ENCODE measurements at places on chromosomes 5 and 9.

DNA sequence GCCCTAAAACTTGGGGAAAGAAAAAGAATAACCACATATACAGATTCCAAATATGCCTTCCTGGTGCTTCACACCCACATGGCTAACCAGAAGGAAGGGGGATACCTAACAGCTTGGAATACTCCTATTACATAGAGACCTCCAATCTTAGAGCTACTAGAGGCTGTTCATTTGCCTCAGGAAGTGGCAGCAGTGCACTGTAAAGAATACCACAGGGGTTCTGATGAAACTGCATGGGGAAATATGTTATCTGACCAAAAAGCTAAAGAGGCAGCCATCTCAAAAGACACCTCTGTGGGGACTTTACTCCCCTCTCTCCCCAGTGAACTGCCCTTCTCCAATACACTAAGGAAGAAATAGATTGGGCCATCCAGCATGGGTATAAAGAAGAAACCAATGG is 66.4 kb downstream of the CDKN2A start:
- DNase-seq: no peak

- no peak for DNase-seq
These were observed 4.6 kb upstream of the HMHB1 start for GRCh38 chr5:143807401-143807800.

DNA sequence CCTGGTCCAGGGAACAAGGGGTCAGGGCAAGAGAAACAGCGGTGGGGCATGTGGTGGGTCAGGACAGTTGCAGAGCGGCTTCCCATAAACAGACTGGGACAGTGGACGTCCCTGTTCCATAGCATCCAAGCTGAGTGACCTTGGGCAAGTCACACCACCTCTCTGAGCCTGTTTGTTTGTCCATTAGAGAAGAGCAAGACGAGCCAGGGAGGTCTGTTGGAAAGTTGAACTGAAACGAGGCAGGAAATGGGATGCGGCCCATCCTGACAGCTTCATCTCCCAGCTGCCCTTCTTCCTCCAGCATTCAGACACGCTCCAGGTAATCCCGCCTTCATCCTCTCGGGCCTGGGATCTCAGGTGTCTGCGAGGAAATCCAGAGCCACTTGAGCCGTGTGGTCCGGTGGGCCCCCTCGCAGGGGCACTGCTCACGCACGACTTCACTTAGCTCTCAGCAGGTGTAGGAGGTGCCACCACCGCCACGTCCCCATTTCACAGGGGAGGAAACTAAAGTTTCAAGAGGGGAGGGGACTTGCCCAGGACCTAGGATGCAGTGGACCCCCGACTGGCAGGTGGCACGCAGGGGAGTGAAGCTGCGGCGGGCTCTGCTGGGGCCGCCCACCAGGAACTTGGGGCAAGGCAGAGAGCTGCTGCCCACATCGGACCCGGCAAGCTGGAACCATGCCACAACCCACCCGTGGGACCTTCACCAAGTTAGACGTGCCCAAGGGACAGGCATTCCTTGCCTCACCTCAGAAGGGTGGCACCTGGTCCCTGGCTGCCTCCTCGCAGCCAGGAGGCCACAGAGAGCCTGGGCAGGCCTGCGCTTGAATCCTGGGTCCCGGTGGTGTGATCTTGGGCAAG is 13.0 kb downstream of the PTGES2 start:
- DNase-seq: no peak

- DNase-seq: no peak
These were observed 201.5 kb downstream of the C9orf50 start for GRCh38 chr9:129419382-129419899.

DNA sequence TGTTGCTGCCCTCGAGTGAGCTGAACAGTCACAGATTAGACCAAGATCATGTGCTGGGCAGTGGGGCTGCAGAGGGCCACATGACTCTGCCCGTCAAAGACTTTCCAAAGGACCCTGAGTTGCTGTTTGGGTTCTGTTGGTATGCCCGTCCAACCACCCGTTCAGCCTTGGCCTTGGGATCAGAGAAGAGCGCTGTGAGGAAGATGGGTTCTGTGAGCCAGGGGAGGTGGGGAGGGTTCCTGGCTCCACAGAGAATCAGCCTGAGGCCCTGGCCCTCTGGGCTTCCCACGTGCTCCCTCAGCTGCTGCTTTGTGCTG is 72.6 kb downstream of the RGS3 start:
- no peak for DNase-seq
